Activated naive CD4-positive, alpha-beta T cell treated with anti-CD3 and anti-CD28 coated beads, Interleukin-2, amount 50 U/mL, for 16 hours (primary cell): ENCODE measurements at places on chromosomes 13 and 19.

DNA sequence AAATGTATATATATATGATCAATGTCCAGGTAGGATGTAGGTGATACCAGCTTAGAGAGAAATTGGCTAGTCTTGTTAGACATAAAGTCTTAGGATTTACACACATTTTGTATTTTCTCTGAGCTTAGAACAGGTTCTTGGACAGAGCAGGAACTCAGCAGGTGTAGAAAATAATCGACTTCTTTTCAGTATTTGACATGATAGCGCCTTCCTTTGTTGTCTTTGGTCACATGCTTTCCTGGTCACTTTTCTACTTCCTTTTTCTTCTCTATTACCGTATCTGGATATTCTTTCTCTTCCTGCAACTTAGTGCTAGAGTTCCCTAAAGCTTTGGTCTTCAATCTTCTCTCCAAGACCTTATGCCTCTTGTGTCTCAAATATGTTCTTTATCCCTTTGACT lies 107.4 kb downstream of the LRCH1 start:
- DNase-seq: no peak

DNA sequence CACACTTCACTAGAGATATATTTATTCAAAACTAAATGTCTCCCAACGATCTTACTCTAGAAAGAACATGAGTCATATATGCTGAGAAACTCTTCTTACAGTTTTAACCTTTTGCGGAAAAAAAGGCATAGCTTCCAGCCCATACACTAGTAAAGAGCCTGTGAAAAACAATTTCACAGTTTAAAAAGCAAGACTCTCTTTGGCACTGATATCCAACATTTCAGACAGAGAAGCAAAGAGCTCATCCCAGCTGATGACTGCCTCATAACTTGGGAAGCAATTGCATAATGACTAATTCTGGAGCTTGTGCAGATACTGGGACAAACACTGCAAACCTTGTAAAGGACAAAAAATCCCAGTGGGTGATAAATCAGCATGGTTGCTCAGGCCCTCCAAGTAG lies 88.0 kb downstream of the ENOX1 start:
- no peak for DNase-seq

- no peak for DNase-seq
Measured at GRCh38 chr13:105165449-105166125, 1369.9 kb downstream of the EFNB2 start.

DNA sequence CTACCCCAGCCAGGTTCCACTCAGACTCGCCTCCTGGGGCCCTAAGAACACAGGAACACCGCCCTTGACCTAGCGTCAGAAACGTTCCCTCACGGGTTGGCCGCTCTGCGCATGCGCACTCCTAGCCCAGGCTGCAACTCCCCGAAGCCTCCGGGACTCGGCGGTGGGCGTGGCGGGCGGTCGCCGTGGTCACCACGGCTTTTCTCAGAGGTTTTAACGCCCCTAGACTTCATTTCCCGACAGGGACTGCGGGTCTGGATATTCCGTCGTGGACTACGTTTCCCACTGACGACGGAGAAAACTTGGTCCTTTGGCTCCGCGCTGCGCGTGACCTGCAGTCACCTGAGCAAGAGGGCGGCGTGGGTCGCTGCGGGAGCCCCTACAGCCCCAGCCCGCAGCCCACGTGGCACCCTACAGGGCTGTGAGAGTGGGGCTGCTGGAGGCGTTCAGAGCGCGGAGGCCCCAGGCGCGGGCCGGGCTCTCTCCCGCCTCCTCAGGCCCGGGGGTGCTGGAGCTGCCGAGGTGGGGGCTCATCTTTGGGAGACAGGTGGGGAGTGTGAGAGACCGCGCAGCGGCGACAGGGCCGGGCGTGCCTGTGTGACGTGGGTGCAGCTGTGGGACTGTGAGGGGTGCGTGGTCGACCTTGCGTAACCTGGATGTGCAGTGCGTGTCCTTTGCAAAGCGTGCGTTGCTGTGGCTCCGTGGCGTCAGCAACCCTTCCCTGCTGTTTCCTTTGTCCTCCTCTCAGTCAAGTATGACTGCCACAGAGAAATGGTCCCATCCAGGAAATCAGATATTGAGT lies 38.0 kb upstream of the ZNF573 start:
- no peak for DNase-seq

- DNase-seq: no peak
Measured at GRCh38 chr13:98542568-98543377, 34.1 kb downstream of the STK24 start.
